Renal cortex interstitium (tissue), 15 donors: ENCODE measurements at places on chromosomes 7 and 10. TPM values are rescaled to one million over a fixed set of nuclear protein-coding genes. Genes with fewer than 3 reads are reported as not detected.

TSPAN33 gene
- 76.8 TPM for polyA plus RNA-seq

CLCN1 gene
- polyA plus RNA-seq = 0.20 TPM

FOXI2 gene
- 1.1 TPM for polyA plus RNA-seq

DNA sequence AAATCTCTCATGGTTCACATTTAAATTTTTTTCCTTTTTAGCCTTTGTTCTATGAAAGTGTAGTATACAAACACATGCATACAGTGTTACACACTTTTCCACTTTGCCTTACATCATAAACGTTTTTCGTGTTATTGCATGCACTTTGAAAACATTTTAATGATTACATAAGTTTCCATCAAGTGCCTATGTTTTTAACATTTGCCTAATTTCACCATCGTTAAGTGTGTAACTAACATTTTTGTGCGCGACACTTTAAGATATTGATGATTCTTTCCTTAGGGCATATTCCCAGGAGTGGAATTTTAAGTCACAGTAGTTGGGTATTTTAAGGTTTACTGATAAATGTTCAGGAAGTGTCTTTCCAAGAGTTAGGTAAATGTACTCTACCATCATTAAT is 1.5 kb upstream of the FRAT2 start:
- DNase-seq = no peak

GRCh38 chr7:142865766-142866165 is 10.9 kb downstream of the EPHB6 start:
- DNase-seq = no peak

- DNase-seq = no peak
Measured at GRCh38 chr7:2197436-2198155, 35.1 kb downstream of the MAD1L1 start.

GRCh38 chr7:69738396-69738951 is 140.2 kb downstream of the AUTS2 start:
- DNase-seq = no peak

DNA sequence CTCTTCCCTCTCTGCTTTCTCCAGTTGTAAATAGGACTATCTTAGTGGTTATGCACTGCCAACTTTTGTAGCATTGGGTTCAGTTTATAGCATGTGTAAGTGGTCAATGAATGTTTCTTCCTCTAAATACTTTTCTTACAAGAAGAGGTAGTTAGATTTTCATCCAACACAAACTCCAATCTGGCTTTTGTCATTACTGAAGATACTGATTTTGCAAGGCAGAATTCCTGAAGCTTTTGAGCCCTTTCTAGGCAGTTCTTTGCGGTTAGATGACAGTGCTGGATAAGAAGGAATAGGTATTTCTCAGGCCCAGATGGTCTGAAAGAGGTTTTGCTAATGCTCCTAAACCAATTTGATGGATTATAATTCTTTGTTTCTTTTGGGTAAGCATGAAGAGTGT is 60.5 kb downstream of the BICC1 start:
- no peak for DNase-seq

- no peak for DNase-seq
Measured at GRCh38 chr7:121730869-121731268, 142.1 kb upstream of the PTPRZ1 start.

GRCh38 chr7:120792861-120793130 is 65.1 kb downstream of the TSPAN12 start:
- no peak for DNase-seq
